ENCODE measurements at places on chromosomes 12 and 14. TPM values are rescaled to one million over a fixed set of nuclear protein-coding genes. Genes with fewer than 3 reads are reported as not detected.

BICDL1 gene
- polyA plus RNA-seq, result 34.3 TPM

ARHGDIB gene
- polyA plus RNA-seq, result 55.9 TPM

KRT85 gene
- not detected for polyA plus RNA-seq

PTPN6 gene
- 19.0 TPM for polyA plus RNA-seq

LRTM2 gene
- 0.42 TPM for polyA plus RNA-seq

RFX4 gene
- not detected for polyA plus RNA-seq

SIX1 gene
- polyA plus RNA-seq, result 7.5 TPM

G2E3 gene
- polyA plus RNA-seq, result 30.3 TPM

DNA sequence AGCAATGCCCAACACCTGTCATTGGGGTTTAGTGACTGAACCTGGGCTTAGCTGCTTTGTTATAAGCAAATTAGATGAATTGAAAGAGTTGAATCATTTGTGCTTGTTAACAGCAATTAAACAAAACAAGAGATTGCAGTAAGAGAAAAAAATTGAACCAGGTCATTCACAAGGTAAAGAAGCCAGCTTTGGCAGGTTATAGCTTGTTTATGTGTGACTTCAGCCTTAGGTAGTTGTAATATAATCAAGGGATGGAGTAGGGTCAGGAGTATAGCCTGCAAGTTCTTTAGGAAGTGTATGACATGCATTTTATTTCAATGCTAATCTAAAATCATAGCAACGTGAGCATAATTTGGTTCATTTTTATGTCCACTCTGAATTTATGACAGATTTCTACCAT, 63.4 kb upstream of the PLEKHG3 start:
- no peak for DNase-seq

GRCh38 chr12:12823300-12823699, 10.2 kb downstream of the DDX47 start:
- DNase-seq, result no peak

GRCh38 chr12:59517522-59517921, 78.3 kb upstream of the SLC16A7 start:
- no peak for DNase-seq

DNA sequence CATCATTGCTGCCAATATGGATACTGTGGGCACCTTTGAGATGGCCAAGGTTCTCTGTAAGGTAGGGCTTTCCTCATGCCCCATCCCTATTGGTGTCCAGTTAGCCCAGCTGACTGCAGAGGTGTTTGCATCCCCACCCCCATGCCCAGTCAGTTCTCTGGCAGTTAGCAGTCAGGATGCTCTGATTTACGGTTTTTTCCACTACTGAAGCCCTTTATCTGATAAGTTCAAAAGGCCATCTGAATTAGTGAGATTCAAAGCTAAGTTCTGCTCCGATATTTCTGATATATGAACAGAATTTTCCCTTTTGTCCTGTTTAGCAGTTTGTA, 773 bp downstream of the GMPR2 start:
- no peak for DNase-seq

DNA sequence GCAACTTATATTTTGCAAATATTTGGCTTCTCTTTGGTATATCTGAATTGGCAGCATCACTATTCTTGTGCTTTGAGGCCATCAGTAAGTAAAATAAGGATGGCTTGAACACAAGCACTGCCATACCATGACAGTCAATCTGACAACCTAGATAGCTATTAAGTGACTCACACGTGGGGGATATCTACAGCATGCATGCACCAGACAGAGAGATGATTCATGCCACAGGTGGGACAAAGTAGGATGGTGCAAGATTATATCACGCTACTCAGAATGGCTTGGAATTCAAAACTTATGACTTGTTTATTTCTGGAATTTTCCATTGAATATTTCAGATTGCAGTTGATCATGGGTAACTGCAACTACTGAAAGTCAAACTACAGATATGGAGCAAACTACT, 675.6 kb upstream of the MDGA2 start:
- DNase-seq, result no peak

- no peak for DNase-seq
Measured at GRCh38 chr14:95018821-95019220, 138.5 kb downstream of the DICER1 start.

DNA sequence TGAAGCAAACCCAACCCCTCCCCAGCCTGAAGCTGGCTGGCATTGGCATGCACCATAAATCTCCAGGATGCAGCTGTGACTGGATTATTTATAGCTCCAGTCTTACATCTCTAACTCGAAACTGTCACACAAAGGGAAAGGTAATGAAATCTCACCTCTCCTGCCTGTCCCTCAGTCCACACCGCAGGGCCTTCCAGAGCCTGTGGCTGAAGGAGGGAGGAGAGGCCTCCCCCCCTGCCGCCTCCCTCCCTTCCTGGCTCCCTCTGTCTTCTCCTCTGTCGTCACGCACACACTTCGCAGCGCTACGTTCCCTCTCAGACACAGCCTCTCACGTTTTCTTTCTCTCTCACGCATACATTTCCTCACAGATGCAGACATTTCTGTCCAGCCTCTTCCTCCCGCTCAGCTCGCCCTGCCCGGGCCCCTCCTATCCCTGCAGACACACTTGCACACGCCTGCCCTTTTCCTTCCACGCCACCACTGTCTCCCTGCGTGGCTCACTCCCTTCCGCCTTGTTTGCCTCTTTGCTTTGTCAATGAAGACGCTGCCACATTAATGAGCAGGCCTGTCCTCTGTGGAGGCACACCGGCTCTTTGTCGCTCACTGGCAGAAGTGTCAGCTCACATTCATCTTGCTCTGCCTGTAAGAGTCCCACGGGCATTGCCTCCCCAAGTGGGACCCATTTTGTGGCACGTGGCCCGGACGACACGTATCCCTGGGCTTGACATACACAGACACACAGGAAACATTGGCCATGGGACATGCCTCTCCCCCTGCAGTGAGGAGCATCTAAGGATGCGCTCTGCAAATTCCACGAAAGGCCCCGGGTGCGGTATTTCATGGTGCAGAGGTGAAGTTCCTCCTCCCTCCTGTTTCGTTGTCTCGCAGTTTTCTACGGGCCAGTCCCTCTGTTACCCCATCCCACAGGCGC, 27.9 kb downstream of the IRF2BPL start:
- no peak for DNase-seq

DNA sequence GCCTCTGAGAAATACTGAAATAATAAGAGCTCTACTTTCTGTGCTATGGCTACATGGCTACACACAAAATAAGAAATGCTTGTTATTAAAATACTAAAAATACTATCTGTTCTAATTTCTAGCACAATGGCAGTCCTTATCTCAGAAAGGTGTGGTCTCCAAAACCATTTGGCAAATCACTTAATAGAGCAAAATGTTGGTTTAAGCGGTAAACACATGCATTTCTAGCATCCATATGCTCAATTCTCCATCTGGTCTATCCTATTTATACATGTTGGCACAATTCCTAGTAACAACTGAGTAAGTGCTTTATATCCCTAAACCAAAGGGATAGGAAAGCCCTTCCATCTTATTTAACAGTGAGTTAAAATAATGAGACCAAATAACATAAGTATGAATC, 107.0 kb downstream of the PAPLN start:
- no peak for DNase-seq

- DNase-seq, result no peak
Measured at GRCh38 chr14:23530375-23531055, 21.1 kb downstream of the ZFHX2 start.

GRCh38 chr14:89121968-89122620, 294.9 kb downstream of the FOXN3 start:
- DNase-seq, result peak; percentile 16

DNA sequence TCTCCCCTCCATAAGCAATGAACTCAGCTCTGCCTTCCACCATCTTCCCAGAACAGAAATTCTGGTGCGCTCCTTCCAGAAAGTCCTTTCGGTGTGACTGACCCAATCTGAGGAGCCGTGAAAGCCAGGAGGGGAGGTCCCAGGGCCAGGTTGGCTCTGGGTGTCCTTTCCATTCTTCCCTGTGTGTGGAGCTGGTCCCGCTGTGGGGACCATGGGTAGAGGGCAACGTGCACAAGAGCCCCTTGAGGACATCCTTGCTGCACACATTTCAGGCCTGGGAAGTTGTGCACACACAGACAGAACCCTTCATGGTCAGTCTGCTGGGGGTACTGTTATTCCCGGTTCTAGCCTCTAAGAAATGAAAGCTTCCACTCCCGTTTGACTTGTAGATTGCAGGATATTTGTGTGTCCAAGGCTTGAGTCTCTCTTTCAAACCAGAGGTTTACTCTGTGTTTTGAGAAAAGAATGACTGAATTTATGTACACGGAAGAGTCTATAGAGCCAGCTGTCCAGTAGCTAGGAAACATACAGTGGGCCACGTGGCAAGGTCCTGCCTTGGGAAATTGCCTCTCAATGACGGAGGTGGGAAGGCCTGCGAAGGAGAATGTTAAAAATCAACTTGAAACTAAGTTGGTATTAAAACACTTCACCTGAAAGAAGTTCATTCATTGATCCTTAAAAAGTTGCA, 10.1 kb downstream of the NFKBIA start:
- no peak for DNase-seq

- no peak for DNase-seq
Measured at GRCh38 chr14:101709962-101710931, 51.3 kb upstream of the PPP2R5C start.

DNA sequence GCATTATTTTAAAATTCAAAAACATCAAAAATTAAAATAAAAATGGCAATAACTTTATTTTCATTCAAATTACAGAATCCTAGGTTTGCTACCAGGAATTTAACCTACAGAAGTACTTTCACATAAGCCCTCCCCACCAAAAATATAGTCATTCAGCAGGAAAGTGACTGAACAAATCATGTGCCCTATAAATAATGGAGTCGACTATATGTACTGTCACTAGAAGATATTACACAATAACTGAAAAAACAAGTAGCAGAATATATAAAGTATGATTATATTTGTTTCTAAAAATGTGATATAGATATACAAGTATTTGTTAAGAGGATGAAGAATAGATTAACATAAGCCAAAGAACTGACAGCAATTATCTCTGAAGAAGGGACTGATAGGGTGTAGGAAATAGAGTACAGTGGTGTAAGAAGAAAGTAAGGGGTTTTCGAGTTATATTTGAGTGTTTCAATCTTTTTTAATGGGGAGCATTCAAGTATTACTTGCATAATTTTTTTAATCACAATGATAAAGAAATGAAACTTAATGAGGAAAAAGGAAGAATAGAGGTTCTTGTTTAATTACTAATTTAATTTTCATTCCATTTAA, 7.9 kb downstream of the C2CD5 start:
- DNase-seq, result no peak

GRCh38 chr14:101116486-101117130, 213.1 kb upstream of the RTL1 start:
- no peak for DNase-seq

DNA sequence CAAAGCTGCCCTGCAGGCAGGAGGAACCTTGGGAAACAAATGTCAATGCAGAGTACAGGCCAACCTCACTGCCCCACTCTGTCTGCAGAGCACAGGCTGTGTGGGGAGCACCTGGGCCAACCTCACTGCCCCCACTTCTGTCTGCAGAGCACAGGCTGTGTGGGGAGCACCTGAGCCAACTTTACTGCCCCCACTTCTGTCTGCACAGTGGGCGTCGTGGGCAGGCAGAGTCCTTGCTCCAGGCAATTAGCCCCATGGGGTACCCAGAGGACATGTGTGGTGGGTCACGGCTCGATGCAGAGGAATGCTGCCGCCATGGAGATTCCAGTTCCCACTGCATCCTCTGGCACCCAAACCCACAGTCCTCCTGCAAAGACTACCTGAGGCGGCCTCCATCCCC, 26.2 kb downstream of the BRF1 start:
- no peak for DNase-seq

- no peak for DNase-seq
Measured at GRCh38 chr14:95862243-95862642, 14.4 kb upstream of the TUNAR start.

DNA sequence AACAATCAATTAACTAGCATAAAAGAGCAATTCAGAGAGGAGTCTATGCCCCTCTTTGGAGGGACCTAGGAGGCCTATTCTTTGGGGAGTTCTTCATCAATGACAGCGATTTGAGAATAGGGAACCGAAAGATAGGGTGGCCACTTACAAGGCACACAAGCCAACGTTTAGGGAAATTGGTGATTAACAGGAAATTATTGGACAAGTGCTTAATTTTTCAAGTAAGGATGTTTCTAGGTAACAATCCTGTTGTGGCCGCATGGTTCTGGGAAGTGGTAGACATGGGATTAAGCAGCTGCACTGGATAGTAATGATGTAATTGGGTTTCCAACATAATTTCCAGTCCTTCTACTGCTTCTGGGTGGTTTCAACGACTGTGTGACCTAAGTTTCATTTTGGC, 83.2 kb downstream of the HMGA2 start:
- DNase-seq, result no peak

DNA sequence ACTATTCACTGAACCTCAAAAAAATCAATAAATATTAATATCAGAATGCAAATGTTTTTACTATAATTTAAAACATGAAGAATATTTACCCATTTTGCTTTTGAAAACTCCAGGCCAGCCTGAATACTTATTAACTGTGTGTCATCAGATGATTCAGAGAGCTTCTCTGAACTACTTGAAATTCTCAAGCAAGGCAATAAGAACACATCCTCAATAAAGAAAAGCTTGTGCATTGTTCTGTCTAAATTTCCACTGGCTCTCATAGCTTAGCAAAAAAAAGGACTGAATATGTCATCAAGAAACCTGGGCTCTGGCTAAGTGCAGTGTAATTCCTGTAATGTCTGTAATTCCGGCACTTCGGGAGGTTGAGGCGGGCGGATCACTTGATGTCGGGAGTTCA, 194.1 kb downstream of the BTG1 start:
- no peak for DNase-seq

DNA sequence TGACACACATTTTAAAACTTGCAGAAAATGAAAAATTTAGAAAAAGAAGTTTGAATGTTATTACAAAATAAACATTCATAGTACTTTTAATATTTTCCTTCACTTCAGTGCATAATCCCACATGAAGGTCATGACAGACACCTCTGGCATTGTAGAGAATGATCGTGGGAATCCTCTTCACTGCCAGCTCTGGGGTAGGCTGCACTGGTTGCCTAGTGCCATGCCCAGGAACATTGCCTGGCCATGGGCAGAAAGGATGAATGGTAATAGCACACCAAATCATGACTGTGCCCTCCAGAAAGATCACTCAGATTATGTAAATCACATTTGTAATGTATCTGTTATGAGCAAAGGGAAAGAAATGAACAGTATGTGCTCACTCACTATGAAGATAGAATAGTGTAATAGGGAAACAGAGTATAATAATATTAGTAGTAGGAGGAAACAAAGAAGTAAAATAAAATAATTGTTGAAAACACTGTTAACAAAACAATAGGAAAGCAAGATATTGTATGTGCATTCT, 161.6 kb downstream of the PLCZ1 start:
- no peak for DNase-seq

All from right renal cortex interstitium (tissue), 3 donors.